H9 (cell line): ENCODE measurements at places on chromosomes 1 and 21. TPM values are rescaled to one million over a fixed set of nuclear protein-coding genes. Genes with fewer than 3 reads are reported as not detected.

DNA sequence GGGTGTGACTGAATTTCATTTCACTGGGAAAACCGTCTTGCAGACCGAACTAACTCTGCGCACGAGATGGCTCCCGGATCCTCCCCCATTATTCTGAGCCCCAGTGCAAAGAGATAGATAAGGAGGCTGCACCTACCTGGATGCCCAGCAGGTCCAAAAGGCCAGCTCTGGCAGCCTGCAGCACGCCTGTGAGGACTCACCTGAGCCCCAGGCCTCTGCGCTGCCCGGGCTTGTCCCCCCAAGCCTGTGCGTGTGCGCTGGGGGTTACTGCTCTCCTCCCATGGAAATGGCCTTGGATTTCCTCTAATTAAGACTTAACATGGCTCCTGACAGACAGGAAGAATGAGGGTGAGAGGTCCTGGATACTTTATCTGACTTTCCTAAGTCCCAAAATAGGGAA, 83.4 kb downstream of the MDM4 start:
- DNase-seq: no peak
- H3K4me3 ChIP-seq: no peak overlapping the region
- no peak overlapping the region for H3K27ac ChIP-seq
- H3K4me1 ChIP-seq: peaks cover 12% of the 10 kb centered on the region; the same call in 1 of the 2 replicates

GRCh38 chr1:22709891-22710700, 543 bp upstream of the EPHB2 start:
- DNase-seq: peak; percentile 55
- peak overlapping the region; percentile 81 for H3K4me3 ChIP-seq
- H3K36me3 ChIP-seq: no peaks in the 10 kb centered on the region
- no peaks in the 10 kb centered on the region for H3K4me1 ChIP-seq
- peaks cover 5% of the 10 kb centered on the region; the same call in 1 of the 2 replicates for H3K27me3 ChIP-seq
- H3K27ac ChIP-seq: no peak overlapping the region

DNA sequence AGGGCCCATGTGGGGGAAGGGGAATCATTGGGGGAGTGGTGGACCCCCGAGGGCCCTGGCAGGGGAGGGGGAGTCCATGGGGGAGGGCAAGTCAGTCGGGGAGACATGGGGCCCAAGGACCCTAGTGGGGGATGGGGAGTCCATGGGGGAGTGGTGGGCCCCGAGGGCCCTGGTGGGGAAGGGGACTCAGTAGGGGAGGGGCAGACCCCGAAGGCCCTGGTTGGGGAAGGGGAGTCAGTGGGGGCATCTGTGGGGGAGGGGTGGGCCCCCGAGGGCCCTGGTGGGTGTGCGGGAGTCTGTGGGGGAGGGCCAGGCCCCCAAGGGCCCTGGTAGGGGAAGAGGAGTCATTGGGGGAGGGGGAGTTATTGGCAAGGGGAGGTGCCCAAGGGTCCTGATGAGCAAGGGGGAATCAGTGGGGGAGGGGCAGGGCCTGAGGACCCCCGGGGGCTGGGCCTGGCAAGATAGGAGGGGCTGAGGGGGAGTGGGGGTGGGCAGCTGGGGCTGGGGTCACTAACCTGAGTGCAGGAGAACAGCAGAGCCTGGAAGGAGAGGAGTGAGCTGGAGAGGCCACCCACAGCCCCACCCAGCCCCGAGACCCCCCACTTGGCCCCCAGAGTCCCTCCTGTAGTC, 2.1 kb downstream of the MXRA8 start:
- peaks cover 2% of the 10 kb centered on the region; the same call in 1 of the 2 replicates for H3K4me1 ChIP-seq
- no peak overlapping the region for H3K4me3 ChIP-seq
- H3K27me3 ChIP-seq: peaks cover 4% of the 10 kb centered on the region; the same call in 1 of the 2 replicates
- DNase-seq: no peak

Gene RNPC3
- total RNA-seq: 11.9 and 12.2 TPM in 2 replicates

Gene KIF17
- total RNA-seq: 3.4 and 5.1 TPM in 2 replicates
